Immature natural killer cell (primary cell): ENCODE measurements at places on chromosomes 11 and 22. TPM values are rescaled to one million over a fixed set of nuclear protein-coding genes. Genes with fewer than 3 reads are reported as not detected.

ESAM gene
- polyA plus RNA-seq: 0.30 TPM

SLC17A6 gene
- not detected for polyA plus RNA-seq

TRIM49 gene
- polyA plus RNA-seq: not detected

OR6T1 gene
- not detected for polyA plus RNA-seq

IGHMBP2 gene
- 9.8 TPM for polyA plus RNA-seq

GRCh38 chr11:46611526-46612304 lies 5.3 kb downstream of the HARBI1 start:
- DNase-seq: no peak

GRCh38 chr22:35883031-35883620 lies 145.5 kb downstream of the RBFOX2 start:
- no peak for DNase-seq

DNA sequence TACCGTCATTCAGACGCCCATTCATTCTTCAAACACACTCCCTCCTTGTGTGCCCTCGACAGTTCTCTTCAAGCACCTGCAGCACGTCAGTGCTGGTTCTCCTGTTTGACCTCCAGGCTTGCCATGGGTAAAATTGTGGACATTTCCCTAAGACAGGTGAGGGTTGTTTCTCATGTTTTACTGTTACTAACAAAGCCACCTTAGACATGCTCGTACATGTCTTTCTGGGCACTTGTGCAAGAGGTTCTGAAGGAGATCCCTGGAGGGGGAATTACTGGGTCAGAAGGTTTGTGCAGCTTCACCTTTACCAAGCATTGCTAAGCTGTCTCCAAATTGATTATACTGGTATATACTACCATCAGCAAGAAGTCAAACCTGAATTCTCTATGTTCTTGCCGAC lies 189.7 kb upstream of the TMEM45B start:
- DNase-seq: no peak

- no peak for DNase-seq
These were observed 70.6 kb downstream of the ST3GAL4 start for GRCh38 chr11:126426106-126426505.

DNA sequence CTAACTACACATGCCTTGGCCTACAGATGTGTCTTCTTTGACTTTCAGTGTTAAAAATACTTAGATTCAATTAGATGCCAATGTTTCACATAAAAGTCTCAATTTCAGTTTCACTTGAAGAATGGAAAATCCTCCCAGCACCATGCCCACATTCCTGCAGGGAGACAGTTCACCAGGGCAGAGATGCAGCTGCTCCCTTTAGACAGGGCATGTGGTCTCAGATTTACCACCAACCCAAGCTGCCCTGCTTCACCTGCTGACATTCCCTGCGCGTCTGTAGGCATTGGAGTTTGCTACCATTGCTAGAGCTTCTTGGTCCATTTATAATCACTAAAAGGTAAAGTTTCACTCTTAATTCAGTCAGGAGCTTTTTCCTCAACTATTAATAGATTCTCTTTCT lies 113.9 kb downstream of the ARFGAP2 start:
- no peak for DNase-seq

DNA sequence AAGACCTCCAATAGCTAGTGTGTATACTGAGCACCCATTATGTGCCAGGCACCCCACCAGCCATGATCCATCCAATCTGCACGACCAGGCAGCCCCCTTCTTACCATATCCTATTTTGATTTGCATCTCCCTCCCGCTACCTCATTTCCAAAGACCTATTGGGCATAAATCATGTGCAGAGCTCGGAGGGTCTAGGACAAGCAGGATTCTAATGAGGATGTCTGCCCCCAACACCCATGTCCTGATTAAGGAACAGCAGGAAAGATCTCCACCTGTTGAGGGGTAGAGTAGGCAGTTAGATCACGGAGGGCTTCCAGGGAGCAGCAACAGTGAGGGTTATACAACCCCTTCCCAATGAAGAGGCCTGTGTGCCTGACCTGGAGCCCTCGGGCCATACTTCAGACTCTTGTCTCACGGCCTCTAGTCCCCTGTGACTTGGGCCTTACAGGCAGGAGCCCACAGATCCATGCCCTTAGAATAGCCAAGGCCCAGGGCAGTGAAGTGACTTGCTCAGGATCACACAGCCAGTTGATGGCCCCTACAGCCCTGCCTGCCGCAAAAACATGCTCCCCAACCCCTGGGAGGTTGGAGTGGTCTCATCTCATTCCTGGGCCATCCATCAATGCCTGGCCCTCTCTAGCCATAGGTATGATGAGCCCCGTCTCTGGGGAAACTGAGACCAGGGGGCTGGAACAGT lies 3.5 kb downstream of the RAB3IL1 start:
- no peak for DNase-seq
